Activated naive CD4-positive, alpha-beta T cell (primary cell): ENCODE measurements at places on chromosomes 7 and 10.

DNA sequence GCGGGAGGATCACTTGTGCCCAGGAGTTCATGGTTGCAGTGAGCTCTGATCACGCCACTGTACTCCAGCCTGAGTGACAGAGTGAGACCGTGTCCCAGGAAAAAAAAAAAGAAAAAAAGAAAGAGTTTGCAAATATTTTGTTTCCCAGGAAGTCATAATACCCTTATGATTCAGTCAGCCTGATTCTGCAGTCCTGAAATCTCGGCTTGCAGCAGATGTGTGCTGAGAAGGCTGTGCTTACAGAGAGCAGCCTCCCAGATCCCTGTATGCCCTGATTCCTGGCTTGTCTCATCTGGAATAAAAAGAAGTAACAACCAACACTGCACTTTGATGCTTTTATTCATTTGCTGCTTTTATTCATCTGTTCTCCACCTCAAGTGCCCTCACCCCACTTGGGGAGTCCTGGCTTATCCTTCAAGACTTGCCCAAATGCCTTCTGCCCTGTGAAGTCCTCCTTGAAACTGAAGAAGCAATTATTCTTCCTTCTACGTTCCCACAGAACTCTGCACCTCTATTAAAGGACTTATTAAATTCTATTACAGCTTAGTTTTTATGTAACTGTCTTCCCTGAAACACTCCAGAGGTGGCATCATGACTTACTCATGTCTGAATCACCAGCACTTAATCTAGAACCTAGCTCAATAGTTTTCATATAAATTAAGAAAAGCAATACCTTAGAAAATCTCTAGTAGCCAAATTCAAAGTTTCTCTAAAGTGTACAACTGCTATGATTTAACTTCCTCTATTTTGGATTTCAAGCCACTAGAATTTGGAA lies 27.7 kb upstream of the BPGM start:
- DNase-seq = no peak

GRCh38 chr10:30300728-30301127 lies 48.4 kb downstream of the MTPAP start:
- DNase-seq = no peak

DNA sequence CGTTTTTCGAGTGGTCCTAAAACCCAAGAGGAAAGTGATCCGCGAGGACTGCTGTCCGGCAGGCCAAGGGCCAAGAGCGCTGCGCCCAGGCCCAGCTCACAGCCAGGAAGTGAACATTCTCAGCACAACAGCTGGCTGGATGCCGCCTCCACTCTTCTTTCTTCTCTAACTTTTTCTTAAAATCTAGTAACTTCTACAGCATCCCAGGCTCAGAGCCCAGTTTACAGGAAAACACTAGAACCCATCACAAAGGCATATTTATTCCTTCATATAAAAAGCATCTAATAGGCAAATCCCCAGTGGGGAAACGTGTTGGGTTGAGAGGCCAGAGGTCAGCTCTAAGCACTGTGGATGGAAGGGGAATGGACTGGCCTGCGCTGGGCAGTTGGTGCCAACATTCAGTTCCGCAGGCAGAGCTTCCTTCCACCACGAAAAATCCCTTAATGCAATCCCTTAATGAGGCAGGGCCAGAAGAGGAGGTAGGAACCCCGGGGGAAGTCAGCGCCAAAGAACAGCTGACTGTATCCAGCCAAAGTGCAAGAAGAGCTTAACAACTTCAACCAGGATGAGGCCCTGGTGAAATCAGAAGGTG lies 74.8 kb downstream of the ZRANB1 start:
- DNase-seq = no peak

DNA sequence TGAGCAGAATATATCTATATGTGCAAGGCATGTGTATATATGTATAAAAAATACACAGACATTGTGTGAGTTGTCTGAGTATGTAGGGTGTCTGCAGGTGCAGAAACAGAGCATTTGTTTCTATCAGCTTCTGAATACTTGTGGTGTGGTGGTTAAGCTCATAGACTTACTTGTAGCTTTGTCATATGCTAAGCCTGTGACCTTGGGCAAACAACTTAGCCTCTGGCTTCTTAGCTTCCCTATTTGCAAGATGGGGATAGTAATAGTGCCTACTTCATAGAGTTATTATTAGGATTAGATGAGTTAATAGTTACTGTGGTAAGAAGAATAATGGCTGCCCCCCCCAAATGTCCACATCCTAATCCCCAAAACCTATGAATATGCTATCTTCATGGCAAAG lies 28.2 kb upstream of the PAX2 start:
- no peak for DNase-seq

GRCh38 chr10:43070121-43071085 lies 6.5 kb upstream of the RET start:
- no peak for DNase-seq

DNA sequence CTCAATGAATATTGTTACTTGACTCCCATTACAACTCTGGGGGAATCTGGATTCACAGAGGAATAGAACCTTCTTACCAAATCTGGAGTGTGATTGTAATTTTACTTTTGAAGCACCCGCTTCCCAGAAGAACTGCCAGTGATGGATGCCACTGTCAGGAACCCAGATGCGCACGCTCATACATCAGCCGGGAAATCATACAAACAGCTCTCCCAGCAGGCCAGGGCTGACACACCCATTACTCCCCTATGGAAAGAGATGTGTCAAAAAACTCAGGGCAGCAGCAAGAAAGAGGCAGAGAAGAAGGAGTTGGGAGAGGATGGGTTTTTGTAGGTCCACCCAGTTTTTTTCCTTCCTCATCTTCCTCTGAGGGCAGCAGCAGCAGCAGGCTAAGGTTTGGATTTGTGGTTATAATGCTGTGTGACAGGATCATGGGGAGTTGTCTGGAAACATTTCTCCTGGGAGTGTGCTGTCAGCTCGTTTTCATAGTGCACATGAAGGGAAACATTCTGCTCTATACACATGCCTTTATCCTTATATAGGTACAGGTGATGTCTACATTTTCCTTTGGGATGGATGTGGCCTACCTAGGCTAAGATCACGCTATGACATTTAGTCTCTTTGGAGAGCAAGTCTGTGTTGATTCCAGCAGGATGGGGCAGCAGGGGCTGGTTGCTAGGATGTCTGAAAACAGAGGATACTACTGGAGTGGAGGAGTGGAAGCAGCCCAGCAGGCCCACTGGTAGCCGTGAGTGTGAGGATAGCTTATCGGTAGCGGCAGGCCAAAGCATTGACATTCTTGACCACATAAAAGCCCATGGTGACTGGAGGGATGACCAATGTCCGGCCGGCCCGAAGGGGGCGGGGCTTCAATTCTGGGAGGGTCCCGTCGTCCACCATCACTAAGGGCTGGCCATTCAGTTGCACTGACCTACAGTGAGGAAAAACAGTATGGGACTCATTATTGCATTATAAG lies 12.4 kb upstream of the HPS1 start:
- no peak for DNase-seq

GRCh38 chr10:11250304-11250703 lies 232.6 kb downstream of the CELF2 start:
- no peak for DNase-seq

DNA sequence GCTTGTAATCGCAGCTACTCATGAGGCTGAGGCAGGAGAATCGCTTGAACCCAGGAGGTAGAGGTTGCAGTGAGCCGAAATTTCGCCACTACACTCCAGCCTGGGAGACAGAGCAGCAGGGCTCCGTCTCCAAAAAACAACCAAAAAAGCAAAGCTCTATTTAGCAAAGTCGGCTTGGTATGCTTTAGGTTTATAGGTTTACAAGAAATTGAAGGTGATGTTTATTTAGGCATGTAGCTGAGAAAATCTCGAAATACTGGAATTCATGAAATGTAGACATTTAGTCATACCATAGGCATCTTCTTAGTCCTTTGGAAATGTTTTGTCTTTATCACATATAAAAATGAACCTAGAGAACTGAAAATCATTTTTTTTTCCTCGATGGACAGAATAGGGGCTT lies 453.8 kb upstream of the ANKRD30A start:
- no peak for DNase-seq

DNA sequence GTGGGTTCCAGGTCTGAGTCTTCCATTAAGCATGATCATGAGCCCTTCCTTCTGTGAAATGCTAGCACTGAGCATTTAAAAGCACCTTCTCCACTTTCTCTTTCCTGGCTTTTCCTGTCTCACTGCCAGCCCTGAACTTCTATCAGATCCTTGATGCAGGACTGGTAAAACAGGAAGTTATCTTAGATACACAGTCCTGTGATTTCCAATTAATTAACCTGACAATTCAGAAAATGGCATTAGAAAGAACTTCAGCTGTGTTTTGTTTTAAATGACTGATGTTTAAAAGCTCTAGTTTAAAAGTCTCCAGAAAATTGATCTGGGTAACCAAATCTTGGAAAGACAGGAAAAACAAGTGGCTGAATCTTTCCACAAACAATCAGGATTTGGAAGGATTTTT lies 79.0 kb upstream of the MACROH2A2 start:
- DNase-seq = no peak

DNA sequence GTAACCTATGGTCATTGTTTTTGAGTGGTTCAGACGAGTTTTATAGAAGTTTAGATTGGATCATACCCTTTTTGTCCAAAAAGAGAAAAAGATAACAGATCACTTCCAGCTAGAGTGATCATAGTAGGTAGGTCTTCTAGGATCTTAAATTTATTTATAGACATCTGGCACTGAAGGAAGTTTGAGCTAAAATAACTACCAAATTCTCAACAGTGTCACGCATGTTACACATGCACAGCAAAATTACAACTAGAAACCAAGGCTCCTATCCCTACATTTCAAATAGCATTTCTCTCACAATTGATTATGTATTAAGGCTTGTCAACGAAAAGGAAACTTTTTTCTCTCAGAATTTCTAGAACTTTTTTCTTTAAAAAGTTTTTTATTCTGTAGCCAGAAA lies 2.3 kb downstream of the CALU start:
- DNase-seq = no peak

DNA sequence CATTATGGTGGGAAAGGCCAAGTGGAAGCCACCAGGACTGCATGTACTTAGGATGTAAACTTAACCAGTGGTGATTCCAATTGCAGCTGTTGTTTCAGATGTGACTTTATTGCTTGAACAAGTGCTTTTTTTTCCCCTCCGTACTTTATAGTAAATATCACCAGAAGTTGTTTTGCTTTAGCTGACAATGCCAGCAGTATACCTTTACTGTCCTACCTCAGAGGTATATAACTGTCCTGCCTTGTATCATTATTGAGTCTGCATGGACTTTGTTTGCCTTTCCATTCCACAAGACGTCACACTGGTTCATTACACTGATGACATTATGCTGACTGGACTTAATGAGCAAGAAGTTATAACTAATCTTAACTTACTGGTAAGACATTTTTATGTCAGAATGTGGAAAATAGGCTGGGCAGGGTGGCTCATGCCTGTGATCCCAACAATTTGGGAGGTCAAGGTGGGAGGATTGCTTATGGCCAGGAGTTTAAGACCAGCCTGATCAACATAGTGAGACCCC lies 77.1 kb upstream of the RAB18 start:
- no peak for DNase-seq

DNA sequence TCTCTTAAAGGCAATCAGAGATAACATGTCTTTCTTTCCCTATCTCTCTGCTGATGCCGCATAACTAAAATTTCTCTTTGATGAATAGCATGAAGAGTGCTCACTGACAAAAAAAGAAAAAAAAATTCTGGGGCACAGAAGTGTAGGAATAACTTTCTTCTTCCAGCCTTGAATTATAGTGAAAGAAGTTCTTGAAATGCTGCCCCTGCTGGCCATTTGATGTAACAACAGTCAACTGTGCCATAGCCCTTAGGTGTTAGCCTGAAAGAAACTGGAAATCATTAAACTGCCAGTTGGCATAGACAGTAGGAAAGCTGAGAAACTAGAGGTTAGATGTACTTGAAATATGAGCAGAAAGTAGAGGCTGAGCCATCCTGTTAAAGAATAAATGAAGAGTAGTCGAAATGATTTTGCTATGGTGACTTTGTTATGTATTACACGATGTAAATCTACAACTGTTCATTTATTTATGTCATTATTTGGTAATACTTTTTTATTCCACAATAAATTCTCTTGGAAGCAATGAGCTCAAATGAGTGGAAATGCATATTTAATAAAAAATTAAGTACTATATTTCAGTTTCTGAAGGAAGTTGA lies 48.3 kb upstream of the FAM171A1 start:
- DNase-seq = no peak

GRCh38 chr10:21494191-21495001 lies 31.1 kb downstream of the SKIDA1 start:
- no peak for DNase-seq

- no peak for DNase-seq
These were observed 20.3 kb upstream of the SHH start for GRCh38 chr7:155832581-155832981.

- DNase-seq = no peak
These were observed 224.3 kb upstream of the IGFBP3 start for GRCh38 chr7:46145412-46145811.

DNA sequence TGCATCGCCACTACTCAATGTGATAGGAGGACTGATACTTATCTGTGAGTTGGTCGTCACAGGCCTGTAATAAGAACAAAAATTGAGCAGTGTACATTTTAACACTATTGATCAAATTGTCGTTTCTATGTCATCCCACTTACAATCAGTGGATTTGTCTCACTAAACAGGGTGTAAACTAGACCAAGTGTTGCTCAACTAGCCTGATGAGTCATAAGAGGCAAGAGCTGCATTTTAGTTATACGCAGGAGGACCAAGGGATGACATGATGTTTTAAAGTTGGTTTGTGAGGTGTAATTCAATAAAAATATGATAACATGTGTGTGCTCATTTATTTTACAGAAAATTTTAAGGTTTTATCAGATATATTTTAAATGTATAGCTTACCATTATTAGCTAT lies 1239.2 kb downstream of the REEP3 start:
- DNase-seq = no peak

DNA sequence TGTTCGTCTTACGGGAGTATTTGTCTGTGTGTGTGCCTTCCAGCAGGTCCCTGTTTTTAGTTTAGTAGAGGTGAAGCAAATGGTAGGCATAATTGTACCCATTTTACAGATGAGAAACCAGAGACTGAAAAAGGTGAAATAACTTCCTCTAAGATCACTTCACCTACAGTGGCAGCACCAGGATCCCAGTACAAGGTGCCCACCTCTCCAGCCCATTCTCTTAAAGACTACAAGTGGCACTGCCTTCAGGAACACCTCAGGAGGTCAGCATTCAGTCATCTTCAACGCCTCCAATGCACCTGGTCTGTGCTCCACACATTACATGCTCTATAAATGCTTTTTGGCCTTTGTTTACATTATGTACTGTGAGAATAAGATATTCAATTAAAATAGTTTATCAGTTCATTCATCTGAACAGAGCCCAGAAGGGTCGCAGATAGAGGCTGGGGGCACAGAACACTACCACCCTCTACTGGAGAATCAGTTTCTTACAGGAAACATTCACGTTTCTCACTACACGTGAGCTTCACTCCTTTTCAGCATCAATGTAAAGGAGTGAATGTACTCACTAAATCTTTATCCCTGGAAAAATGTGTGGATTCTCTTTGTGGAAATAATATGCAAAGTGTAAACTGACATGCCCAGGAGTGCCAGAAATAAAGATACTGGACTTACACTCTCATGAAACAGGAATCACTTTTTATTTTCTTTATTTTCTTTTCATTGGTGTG lies 45.5 kb upstream of the ABLIM1 start:
- DNase-seq = no peak

- DNase-seq = no peak
These were observed 32.7 kb upstream of the BAMBI start for GRCh38 chr10:28644647-28645046.
